ENCODE measurements at places on chromosomes 4 and X. TPM values are rescaled to one million over a fixed set of nuclear protein-coding genes. Genes with fewer than 3 reads are reported as not detected.

- peak; percentile 10 for DNase-seq
Measured at GRCh38 chr4:134906404-134907023, 704.9 kb upstream of the PABPC4L start.

Gene KIAA1210
- polyA plus RNA-seq, result 0.15 TPM

DNA sequence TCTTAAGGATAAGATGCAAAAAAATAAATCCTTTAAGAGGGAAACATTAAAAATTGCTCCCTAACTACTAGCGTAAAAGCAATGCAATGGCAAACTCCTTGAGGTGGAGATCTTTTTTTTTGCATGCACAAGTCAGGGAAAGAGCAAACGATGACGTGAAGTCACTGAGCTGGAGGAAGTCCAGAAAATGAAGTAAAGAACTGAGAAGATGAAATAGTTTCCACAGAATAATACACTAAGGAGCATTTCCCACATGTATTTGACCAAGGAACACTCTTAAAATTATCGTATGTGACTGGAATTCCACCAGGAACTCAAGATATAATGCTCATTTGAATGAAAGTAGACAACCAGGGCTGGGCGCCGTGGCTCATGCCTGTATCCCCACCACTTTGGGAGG is 21.0 kb upstream of the DOCK11 start:
- DNase-seq, result peak; percentile 68

DNA sequence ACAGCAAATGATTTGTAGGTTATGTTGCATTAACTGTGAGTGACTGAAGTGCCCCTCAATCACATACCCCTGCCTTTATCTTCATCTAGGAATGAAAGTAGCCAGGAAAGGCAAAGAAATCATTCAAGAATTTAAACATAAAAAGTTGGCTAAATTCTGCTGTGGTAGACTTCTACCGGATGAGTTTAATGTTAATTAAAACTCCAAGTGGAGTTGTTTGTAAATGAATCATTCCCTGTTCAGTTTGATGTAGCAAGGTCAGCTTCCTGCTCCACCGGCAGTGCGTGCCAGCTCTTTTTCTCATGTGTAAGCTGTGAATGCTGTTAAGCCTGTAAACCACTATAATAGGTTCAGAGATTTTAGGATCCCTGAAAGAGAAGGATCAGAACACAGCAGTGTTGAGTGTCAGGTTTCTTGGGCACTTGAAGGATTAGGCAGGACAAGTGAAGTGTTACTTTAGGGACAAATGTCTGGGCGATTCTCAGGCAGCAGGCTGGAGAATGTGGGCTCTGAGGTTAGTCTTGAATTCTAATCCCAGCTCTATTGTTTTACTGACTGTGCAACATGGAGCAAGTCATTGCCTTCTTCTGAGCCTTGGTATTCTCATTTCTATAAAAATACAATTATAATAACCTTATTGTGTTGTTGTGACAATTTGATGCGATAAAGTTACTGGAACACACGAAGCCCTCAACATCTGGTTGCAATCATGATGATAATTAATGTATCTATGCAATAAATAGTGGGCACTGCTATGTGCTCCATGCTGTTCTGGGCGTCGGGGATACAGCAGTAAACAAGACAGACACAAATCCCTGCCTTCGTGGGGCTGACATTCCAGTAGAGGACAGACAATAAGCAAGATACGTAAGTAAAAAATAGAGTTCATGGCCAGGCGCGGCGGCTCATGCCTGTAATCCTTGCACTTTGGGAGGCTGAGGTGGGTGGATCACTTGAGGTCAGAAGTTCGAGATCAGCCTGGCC is 112.0 kb downstream of the SHROOM3 start:
- DNase-seq, result no peak

GRCh38 chrX:68829582-68830418 is 979 bp downstream of the EFNB1 start:
- DNase-seq, result peak; percentile 33

DNA sequence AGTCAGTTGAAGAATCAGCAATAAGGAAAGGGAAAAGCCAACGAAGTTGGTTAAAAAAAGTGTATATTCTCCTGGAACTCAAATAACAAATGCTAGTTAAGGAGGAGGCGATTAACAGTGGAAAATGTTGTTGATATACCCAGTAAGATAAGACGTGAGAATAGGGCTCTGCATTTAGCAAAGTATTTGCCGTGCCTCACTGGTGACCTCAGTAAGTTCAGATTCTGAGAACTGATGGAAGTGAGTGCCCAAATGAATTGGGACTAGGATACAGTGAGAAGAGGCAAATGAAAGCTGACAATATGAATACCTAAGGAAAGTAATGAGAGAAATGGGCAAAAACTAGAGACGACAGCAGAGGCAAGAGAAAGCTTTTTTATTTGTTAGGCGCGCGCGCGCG is 3.5 kb downstream of the TECRL start:
- no peak for DNase-seq

All from muscle of leg (tissue), 16 donors.